CD14-positive monocyte (primary cell): ENCODE measurements at places on chromosomes 12 and 14. TPM values are rescaled to one million over a fixed set of nuclear protein-coding genes. Genes with fewer than 3 reads are reported as not detected.

- H3K27ac ChIP-seq = no peak overlapping the region
- H3K27me3 ChIP-seq = no peaks in the 10 kb centered on the region
- peaks cover 21% of the 10 kb centered on the region for H3K4me1 ChIP-seq
- no peaks in the 10 kb centered on the region for H3K36me3 ChIP-seq
- no peak for DNase-seq
Observed at GRCh38 chr12:27548301-27549199, 24.5 kb downstream of the PPFIBP1 start.

DNA sequence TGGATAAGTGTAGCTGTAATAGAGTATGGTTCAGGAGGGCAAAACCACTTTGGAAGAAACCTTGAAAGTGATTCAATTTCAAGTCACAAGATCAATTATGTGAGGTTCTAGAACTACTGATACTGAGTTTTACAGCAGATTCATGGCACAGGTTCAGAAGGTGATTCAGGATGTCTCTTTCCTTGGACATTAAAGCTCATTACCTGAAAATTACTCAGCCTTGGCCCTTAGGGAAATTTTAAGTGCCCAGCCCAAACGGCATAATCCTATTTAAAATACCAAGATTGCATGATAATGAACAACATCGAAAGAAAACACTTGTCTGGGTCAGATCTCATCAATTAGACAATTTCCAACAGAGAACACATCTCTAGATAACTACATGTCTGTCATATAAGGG lies 70.2 kb upstream of the SLC38A2 start:
- H3K4me1 ChIP-seq = no peaks in the 10 kb centered on the region
- DNase-seq = no peak
- H3K36me3 ChIP-seq = no peaks in the 10 kb centered on the region
- no peak overlapping the region for H3K4me3 ChIP-seq

Gene KCNJ8
- polyA plus RNA-seq = not detected in 2 replicates

Gene NRXN3
- polyA plus RNA-seq = not detected in 2 replicates

DNA sequence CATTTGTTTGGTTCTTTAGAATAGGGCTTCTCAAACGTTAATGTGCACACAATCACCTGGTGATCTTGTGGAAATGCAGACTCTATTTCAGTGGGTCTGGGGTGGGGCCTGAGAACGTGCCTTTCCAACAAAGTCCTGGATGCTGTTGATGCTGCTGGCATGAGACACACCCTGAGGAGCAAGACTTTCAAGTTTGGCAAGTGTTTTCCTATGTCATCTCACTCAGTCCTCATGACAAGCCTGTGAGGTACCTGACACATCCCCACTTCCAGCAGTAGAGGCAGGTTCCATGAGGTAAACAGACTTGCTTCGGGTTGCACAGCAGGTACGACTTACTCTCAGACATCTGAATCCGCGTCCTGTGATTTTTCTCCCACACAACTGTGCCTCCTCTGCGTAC lies 147.1 kb downstream of the MYRFL start:
- H3K27ac ChIP-seq = no peak overlapping the region
- H3K27me3 ChIP-seq = no peaks in the 10 kb centered on the region
- no peak overlapping the region for H3K4me3 ChIP-seq
- no peaks in the 10 kb centered on the region for H3K36me3 ChIP-seq

Gene ERBB3
- not detected for polyA plus RNA-seq

DNA sequence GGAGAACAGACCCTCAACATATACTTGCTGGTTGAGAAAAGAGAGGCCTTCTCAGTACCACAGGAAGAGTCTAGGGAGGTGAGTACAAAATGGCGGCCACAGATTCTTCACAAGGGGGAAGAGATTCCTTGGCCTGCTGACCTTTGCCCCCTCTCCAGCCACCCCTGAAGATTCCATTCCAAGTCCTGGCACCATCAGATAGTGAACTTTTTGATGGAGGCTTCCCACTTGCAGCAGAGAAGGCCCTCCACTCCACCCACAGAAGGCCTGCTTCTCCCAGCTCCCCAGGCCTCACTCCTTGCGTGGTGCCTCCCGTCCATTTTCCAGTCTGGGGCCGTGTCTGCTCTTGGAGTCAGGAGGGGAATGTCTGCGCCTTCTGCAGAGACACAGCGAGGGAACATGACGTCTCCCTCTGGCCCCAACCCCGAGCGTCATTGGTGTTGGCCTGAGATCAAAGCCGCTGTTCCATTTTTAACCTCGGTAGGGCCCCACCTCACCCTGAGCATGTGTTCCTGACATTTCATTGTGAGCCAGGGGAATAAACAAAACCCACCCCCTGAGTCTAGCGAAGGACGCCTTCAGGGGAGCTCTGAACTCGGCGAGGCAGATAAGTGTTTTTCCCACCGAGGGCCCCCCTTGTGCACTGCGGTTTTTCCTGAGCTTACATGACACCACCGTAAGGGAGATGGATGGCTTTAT lies 268.7 kb upstream of the TBX3 start:
- DNase-seq = no peak
- H3K4me3 ChIP-seq = no peak overlapping the region
- H3K36me3 ChIP-seq = no peaks in the 10 kb centered on the region
- H3K27ac ChIP-seq = no peak overlapping the region
- H3K4me1 ChIP-seq = no peaks in the 10 kb centered on the region

GRCh38 chr12:95396849-95397468 lies 77.0 kb upstream of the METAP2 start:
- no peaks in the 10 kb centered on the region for H3K27me3 ChIP-seq
- no peaks in the 10 kb centered on the region for H3K36me3 ChIP-seq
- DNase-seq = no peak

DNA sequence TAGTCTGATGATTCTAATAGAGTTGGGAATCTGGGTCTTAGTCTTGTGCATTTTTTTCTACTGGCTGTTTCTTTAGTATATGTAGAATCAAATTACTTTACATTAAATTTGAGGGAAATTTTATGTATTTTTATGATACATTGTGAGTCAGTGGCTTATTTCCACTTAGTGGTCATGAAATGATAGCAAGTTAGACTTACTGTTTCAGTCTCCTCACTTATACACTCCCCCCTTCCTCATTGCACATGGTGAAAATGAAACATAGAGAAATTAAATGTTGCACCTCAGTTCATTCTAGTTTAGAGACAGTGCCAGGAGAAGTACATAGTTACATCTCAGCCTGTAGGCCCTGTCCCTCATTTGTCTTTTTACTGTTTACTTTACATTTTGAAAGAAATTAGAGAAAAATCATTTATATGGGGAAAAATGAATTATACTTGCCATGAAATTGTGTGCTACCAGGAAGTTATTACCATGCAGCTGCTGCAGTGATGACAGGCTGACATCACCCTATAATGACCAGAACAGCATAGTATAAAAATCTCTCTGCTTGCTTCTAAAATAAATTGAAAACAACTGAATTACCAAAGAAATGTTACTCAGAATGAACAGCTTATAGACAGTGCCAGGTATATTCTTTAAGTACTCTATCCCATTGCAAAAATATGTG lies 113.2 kb downstream of the TRMT5 start:
- H3K27me3 ChIP-seq = no peaks in the 10 kb centered on the region
- no peaks in the 10 kb centered on the region for H3K36me3 ChIP-seq
- H3K27ac ChIP-seq = no peak overlapping the region
- DNase-seq = no peak

Gene DEGS2
- 0.06 and 0.07 TPM in 2 replicates for polyA plus RNA-seq

Gene FOS
- 4,841 TPM for polyA plus RNA-seq

DNA sequence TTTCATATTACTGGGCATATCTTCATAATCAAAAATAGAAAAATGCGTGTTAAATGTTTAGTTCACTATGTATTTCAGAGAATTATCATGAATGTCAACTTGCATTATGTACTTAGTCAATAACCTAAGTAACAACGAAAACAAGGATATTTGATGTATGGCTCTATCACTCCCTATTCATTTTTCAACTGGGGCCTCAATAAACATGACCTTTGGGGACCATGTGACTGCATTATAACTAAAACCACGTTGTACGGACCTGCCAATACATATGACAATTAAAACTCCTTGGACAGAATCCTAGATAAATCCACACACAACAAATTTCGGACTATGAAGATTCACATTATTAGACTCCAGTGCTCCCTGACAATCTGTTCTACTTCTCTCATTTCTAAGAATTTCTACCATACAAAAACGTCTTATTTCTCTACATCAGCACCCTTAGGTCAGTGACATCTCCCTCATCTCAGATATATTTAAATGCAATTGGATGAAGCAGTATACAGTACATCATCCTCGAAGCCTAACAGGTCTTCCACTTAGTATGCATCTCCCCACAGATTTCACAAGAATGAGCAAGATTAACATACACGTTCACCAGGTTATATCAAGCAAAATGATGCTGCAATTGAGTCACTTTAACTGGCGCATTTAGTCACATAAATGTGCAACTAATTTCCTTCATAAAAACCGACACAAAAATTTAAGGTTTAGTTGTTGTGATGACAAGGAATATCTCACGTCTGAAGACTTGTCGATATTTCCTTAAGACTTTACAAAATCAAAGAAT lies 1.5 kb downstream of the UBE2N start:
- DNase-seq = no peak
- H3K4me3 ChIP-seq = peak overlapping the region; percentile 91
- peak overlapping the region; percentile 91 for H3K27ac ChIP-seq
- H3K36me3 ChIP-seq = no peaks in the 10 kb centered on the region

- H3K4me3 ChIP-seq = no peak within 1 kb of the TSS
- no peak for DNase-seq
- H3K4me1 ChIP-seq = no peaks in the 10 kb centered on the region
- no peaks in the 10 kb centered on the region for H3K36me3 ChIP-seq
- no peak within 1 kb of the TSS for H3K27ac ChIP-seq
- H3K27me3 ChIP-seq = peaks cover 23% of the 10 kb centered on the region
Observed at GRCh38 chr12:78864403-78864869, at the start of gene SYT1. Gene SYT1 (plus strand): TSS chr12:78864774.
